Activated CD8-positive, alpha-beta memory T cell treated with anti-CD3 and anti-CD28 coated beads for 1 hour (primary cell): ENCODE measurements at places on chromosomes 1 and 21.

DNA sequence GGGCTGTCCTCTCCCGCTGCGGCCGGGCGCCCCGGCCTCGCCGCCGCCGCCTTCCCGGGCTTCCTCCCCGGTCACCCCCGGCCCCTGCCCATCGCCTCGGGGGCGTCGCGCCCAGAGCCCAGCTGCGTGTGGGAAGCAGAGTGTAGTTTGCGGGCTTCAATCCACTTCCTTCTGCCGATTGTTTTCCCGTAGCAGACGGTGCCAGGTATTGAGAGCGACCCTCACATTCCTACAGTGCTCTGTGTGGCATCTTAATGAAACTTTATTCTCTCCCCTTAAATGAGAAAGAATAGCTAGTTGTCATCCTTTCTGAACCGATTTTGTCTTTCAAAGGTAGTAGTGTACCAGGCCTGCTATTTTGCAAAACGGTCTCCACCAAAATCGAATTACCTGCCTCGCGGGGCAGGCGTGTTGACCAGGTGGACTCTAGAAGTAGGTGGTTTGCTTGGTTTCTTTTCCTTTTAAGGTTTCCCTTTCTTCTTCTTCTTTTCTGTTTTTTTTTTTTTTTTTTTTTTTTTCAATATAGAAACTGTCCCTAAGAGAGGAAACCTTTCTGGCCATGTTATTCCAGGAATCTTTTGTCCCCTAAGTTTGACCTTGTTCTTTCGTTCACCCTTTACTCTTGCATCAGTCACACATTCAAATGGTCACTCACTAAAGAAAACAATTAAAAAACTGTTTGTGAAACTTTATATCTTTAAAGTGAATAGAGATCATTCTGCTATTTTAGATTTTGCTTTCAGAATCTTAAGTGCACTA is 881 bp downstream of the USP25 start:
- DNase-seq = no peak

GRCh38 chr1:172185211-172185610 is 235.3 kb upstream of the C1orf105 start:
- DNase-seq = no peak

- DNase-seq = no peak
Measured at GRCh38 chr1:87219141-87219540, 109.5 kb upstream of the LMO4 start.

DNA sequence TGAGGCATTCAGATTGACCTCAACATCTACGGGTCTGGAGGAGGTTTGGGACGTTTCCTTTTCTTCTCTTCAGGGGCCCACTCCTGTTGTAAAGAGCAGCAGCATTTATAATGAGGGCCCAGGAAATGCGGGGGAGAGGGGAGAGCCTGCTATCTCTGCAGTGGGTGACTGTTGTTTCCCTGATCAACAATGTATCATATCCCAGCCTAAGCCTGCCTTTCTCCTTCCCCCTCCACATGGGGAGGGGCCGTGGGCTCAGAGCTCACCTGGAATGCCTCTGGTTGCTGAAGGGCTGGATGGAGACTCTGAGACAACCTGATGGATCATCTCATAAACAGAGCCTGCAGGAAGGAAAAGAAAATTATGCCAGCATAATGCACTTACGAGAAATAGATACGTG is 36.0 kb upstream of the HAO2 start:
- no peak for DNase-seq

DNA sequence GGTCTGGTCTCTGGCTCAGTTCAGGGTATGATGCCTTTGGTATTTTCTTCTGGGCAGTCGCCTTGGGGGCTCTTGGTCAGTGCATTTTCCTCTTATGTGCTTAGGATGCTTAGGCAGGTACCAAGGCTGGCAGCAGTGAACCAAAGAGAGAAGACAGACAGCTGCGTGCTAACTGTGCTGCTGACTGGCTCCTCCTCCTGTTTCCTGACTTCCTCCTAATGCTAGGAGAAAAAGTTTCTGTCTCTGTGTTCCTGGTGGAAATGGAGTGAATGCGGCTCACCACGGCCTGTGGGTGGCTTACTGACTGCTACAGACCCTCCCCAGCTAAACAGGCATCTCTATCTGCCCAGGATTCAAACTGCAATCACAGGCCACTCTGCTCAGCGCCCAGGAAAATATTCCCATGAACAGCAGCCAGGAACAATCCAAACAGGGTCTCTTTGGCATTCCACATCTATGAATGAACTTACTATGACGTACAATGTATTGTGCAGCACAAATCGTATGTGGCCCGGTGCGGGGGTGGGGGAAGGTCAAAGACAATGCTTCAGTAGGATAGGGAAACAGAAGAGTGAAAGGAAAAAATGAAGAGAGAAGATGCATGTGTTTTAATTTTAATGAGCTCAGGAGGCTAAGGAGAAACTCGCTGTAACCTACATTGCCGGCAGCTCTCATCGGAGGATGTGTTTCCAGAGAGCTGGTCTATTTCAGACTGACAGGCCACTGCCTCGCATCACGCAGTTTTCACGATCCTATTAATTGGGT is 2.8 kb downstream of the ABCG1 start:
- no peak for DNase-seq

DNA sequence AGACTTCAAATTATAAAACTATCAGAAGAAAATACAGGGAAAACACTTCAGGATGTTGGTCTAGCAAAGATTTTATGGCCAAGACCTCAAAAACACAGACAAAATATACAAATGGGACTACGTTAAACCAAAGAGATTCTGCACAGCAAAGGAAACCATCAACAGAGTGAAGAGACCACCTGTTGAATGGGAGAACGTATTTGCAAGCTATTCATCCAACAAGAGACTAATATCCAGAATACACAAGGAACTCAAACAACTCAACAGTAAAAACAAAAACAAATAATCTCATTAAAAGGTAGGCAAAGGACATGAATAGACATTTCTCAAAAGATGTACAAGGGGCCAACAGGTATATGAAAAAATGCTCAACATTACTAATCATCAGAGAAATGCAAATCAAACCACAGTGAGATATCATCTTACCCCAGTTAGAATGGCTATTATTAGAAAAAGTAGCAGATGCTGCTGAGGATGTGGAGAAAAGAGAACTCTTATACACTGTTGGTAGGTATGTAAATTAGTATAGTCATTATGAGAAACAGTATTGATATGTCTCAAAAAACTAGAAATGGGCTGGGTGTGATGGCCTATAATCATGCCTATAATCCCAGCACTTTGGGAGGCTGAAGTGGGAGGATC is 112.6 kb downstream of the LRIG2 start:
- DNase-seq = no peak

- no peak for DNase-seq
Measured at GRCh38 chr1:58779059-58779754, 4.6 kb downstream of the JUN start.
